ENCODE measurements at places on chromosomes 5 and 9.

DNA sequence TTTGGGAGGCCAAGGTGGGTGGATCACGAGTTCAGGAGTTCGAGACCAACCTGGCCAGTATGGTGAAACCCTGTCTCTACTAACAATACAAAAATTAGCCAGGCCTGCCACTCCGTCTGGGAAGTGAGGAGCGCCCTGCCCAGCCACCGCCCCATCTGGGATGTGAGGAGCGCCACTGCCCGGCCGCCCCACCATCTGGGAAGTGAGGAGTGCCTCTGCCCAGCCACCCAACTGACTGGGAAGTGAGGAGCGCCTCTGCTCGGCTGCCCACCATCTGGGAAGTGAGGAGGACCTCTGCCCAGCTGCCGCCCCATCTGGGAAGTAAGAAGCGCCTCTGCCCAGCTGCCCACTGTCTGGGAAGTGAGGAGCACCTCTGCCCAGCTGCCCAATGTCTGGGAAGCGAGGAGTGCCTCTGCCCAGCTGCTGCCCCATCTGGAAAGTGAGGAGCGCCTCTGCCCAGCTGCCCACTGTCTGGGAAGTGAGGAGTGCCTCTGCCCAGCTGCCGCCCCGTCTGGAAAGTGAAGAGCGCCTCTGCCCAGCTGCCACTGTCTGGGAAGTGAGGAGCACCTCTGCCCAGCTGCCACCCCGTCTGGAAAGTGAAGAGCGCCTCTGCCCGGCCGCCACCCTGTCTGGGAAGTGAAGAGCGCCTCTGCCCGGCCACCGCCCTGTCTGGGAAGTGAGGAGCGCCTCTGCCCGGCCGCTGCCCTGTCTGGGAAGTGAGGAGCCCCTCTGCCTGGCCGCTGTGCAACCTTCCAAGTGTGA lies 5.3 kb downstream of the ALDH7A1 start:
- no peak for DNase-seq

GRCh38 chr9:121841771-121842611 lies 190.6 kb downstream of the DAB2IP start:
- no peak for DNase-seq

- DNase-seq: peak; percentile 80
Observed at GRCh38 chr9:121499427-121500164, at the start of gene GGTA1. TSS of gene GGTA1 (minus strand) at chr9:121499844. CDS start at chr9:121467922, 31,922 bp downstream.

- peak; percentile 51 for DNase-seq
Observed at GRCh38 chr9:135281791-135282737, 194.6 kb downstream of the OLFM1 start.

GRCh38 chr5:169561893-169562292 lies 21.7 kb upstream of the SPDL1 start:
- no peak for DNase-seq

DNA sequence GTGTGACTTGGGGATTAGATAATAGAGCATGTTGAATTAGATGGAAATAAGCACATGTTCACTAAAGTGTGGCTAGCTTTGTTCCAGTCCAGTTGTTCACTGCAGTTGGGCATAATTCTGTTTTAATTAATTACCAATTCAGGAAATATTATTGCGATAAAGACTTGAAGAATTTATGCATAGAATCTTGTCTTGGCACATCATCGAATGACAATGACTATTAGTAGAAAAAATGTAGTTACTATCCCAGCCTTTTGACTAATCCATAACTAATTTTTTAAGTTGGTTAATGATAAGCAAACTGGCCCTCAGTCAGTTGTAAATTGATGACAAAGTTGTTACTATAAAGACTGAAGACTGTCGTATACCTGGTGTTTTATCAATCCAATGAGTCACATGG lies 10.5 kb downstream of the LNPEP start:
- no peak for DNase-seq

DNA sequence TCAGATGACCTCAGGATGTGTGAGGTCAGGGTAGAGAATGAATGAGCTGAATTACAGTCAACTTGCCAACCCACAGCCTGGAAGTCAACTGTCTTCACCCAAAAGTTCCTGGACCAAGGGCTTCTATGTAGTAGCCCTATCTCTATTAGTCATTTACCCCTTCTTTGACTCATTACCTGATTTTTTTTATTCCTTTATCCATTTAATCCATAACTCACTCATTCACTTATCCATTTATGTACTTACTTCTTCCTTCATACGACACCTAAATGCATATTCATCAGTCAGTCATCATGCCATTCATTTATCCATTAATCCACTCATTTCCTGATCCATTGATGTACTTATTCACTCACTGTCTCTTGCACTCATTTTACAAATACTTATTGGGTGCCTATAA lies 212.7 kb downstream of the PAPPA start:
- DNase-seq: no peak

DNA sequence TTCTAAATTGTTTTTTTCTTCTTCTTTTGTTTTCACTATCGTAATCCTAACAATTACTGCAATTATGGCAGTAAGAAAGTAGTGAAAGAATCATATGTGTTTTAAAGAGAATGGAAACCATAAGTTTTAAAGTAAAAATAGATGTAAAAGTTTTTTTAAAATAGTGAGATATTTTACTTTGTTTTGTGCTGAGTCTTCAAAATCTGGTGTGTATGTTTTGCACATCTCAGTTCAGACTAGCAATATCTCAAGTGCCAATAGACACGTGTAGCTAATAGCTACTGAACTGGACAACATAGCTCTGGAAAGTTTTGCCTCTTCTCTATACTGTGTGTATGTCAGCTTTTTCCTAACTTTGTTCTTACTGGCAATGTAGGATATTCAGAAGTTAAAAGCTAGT lies 45.0 kb downstream of the CDH6 start:
- no peak for DNase-seq

DNA sequence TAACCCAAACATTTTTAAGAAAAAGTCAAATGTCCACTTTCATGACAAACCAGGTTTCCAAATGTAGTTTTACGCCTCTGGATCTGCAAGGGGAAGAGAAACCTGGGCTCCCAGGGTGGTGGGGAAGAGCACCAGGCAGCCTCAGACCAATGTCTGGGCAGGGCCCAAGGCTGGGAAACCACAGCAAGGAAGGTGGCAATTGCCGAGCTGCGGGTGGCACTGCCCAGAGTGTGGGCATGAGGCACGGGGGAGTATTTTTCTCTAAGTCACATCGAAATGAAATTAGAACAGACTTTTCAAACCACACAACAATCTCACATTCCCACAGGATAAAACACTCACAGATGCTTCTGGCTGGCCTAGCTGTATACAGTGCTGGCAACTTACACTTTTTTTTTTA lies 32.6 kb upstream of the RASGEF1C start:
- no peak for DNase-seq

DNA sequence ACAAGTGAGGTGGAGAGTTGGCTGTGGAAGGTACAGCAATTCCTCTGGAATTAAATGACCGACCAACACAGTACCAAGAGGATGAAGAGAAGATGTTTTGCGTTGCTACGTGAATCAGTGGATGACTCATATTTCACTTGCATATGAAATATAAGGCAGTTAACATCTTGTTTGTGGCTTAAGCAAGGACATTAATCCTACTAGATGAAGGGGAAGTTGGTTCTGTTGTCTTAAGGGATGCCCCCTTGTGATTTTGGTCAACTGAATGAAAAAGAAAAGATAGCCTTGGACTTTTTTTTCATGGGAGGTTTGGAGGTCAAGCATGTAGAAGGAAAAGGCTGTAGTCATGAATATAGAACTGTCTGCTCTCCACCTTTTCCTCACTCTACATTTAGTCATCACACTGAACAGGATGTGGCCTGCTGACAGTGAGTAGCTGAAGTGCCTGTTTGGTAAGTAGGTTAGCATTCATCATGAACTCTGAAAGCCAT lies 33.9 kb downstream of the VLDLR start:
- DNase-seq: no peak

DNA sequence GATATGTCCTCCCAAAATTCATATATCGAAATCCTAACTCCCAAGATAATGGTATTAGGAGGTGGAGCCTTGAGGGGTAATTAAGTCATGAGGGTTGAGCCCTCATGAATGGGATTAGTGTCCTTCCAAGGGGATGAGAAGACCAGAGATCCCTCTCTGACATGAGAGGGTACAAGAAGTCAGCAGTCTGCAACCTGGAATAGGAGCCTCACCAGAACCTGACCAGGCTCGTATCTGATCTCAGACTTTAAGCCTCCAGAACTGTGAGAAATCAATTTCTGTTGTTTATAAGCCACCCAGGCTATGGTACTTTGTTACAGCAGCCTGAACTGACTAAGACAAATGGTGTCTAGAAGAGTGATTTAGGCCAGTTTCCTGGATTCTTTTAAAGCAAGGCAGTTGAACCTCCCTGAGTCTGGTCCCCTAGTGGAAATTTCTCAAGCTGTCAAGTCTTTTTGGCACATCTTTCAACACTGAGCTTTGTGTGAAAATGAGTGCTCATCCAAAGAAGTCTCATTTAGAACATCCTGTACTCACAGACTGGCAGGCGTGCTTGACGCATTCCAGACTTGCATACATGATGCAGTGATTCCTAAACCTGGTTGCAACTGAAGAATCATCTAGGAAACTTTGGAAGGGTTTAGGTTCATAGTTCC lies 254.8 kb upstream of the PPP1R2B start:
- peak; percentile 57 for DNase-seq

DNA sequence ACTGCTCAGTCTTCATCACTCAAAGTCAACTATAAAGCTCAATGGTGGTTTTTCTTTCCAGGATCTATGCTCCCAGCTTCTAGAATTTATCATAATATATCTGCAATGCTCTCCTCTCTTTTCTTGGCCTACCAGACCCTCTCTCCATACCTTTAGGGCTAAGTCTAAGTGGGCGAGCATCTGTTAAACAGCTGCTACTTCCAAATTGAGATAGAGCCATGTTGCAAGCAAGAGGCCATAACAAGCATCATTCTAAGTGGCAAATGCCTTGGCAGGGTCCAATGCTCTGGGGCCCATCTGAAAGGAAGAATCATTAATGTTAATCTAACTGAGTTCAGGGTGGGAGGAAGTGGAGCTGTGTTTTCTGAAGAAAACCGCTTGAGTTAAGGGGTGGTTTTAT lies 324.0 kb downstream of the TLR4 start:
- DNase-seq: no peak
